ENCODE measurements at places on chromosomes 4 and X.

DNA sequence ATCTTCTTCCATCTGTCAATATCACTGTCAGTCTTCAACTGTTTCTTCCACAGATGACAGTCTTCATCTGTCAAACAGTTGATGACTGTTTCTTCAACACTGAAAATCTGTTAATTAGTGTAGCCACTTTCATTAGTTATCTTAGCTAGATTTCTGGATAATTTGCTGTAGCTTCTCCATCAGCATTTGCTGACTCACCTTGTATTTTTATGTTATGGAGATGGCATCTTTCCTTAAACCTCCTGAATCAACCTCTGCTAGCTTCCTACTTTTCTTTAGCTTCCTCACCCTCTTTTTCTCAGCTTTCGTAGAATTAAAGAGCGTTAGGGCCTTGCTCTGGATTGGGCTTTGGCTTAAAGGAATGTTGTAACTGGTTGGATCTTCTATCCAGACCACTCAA lies 25.1 kb downstream of the USP53 start:
- no peak for DNase-seq

- no peak for DNase-seq
Observed at GRCh38 chr4:88618782-88619485, 26.7 kb downstream of the HERC3 start.

GRCh38 chrX:118865231-118865630 lies 41.6 kb downstream of the ZCCHC12 start:
- no peak for DNase-seq

GRCh38 chr4:145665773-145666172 lies 14.2 kb upstream of the C4orf51 start:
- DNase-seq: no peak

DNA sequence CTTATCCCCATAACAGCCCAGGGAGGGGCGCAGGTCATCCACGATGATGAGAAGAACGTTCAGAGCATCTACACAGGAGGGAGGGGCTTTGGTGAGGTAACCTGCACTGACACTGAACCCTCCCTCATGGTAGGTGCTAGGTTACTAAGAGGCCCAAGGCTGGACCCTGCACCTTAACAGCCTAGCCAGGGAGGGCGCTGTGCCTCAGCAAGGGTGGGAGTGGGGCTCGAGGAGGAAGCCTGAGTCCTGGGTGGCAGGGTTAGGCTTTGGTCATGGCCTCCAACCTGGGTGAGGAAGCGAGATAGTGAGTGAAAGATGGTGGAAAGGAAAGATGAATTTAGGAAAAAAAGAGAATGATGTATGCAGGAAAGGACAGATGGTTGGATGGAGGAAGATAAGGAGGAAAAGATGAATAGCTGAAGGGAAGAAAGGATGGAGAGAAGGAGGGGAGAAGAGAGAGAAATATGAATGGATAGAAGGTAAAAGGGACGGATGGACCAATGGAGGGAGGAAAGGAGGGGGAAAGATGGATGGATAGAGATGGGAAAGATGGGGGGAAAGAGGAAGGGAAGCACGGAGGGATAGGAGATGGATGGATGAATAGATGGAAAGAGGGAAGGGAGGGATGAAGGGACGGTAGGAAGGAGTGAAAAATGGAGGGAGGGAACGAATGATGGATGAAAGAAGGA lies 736 bp downstream of the IDS start:
- no peak for DNase-seq

Measured in adrenal gland (tissue), 19 donors.